ENCODE measurements at places on chromosomes 13 and 19. TPM values are rescaled to one million over a fixed set of nuclear protein-coding genes. Genes with fewer than 3 reads are reported as not detected.

ERICH4 gene
- total RNA-seq: not detected

CGB3 gene
- total RNA-seq: 7.0 TPM

PSG5 gene
- 44.3 TPM for total RNA-seq

KLK12 gene
- not detected for total RNA-seq

PSPN gene
- total RNA-seq: 1.3 TPM

All from M059J (cell line).